Neural crest cell (in vitro differentiated cells): ENCODE measurements at places on chromosomes 3 and 15.

GRCh38 chr15:88788816-88789215, 14.4 kb upstream of the ACAN start:
- no peak for DNase-seq

GRCh38 chr3:58469096-58469495, 22.8 kb upstream of the KCTD6 start:
- DNase-seq = no peak

- DNase-seq = no peak
These were observed 16.1 kb upstream of the EBLN2 start for GRCh38 chr3:73045391-73045790.

GRCh38 chr3:4748701-4749378, 230.4 kb upstream of the BHLHE40 start:
- no peak for DNase-seq

GRCh38 chr15:78276064-78276943, 11.9 kb downstream of the DNAJA4 start:
- no peak for DNase-seq

GRCh38 chr15:29888646-29889045, 66.4 kb upstream of the TJP1 start:
- no peak for DNase-seq

DNA sequence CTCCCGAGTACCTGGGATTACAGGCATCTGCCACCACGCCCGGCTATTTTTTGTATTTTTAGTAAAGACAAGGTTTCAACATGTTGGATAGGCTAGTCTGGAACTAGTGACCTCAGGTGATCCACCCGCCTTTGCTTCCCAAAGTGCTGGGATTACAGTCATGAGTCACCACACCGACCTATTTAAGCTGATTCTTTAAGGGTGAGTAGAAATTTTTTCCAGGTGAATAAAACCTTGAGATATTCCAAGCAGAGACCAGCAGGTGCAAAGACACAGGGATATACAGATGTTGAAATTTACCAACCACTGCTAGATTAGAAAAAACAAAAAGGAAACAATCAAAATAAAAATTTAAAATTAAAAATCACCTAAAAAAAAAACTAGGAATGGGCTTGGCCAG, 74.4 kb upstream of the CHRNB4 start:
- DNase-seq = no peak

GRCh38 chr3:165443664-165444063, 247.5 kb upstream of the SLITRK3 start:
- DNase-seq = no peak

- no peak for DNase-seq
These were observed 307.0 kb downstream of the ARPP21 start for GRCh38 chr3:35946121-35946853.

DNA sequence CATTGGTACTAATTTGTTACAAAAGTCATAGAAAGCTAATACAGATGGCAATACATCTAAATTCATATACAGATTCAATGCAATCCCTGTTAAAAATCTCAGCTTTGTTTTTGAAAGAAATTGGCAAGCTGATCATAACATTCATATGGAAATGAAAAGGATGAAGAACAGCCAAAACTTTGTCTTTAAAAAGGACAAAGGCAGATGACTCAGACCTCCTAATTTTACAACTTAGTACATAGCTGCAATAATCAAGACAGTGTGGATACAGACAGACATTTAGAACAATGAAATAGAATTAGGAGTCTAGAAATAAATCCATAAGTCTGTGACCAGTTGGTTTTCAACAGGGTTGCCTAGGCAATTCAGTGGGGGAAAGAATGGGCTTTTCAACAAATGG, 63.3 kb downstream of the AQP9 start:
- DNase-seq = no peak

DNA sequence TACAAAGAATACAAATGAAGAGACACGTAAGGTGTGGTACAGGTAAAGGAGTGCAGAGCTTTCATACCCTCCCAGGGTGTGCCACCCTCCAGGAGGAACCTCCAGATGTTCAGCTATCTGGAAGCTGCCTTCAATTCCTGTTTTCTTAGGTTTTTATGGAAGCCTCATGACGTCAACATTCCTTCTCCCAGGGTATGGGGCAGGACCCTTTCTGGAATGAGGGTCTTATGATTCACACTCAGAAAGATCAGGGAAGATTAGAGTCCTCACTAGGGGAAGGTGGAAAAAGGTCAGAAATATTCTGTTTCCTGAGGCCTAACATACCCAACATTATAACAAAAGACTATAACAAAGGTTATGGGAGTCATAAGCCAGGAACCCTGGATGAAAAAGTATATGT, 99.8 kb upstream of the PLCL2 start:
- DNase-seq = no peak

DNA sequence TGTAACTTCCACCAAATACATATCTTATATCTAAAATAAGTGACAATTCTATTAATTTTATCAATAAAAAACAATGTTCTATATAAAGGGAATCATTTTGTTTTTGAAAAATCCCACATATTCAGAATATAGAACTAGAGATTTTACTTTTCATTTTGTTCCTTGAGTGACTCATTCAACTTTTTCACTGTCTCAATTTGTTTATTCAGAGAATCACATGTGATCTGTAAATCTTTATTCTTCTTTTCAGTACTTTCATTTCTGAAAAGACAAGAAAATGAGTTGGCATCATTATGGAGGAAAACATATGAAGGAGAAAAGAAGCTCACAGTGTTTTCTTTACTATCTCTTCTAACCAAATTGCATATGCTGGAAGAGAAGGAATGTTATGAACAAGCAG, 35.0 kb downstream of the CIP2A start:
- no peak for DNase-seq

DNA sequence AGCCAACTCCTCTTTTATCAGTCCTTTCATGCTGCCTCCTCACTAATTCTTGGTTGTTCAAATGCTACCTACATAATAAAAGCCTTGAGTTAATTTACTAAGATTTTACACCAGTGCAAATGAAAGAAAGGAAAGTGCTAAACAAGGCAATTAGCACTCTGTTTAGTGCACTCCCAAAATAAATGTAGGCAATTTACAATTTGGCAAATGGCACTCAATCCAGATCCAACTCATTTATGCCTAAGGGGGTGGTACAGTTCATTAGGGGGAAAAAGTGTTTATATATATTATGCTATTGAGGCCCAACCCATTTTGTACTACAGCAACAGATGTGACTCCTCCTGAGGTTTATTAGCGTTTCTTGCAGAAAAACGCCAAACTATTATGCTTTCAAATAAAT, 370.1 kb downstream of the NR2F2 start:
- no peak for DNase-seq

GRCh38 chr3:78913711-78914110, 854.1 kb downstream of the ROBO1 start:
- DNase-seq = peak; percentile 18

- DNase-seq = no peak
These were observed 30.8 kb upstream of the SLC25A36 start for GRCh38 chr3:140910860-140911259.

- DNase-seq = no peak
These were observed 168.5 kb upstream of the FAM3D start for GRCh38 chr3:58835086-58835485.
